ENCODE measurements at places on chromosomes 12 and 14.

GRCh38 chr14:57493467-57494181, at the start of gene CCDC198:
CCDC198 (minus strand) TSS chr14:57493857; CDS start chr14:57493715, 142 bp downstream.
- no peak for DNase-seq

DNA sequence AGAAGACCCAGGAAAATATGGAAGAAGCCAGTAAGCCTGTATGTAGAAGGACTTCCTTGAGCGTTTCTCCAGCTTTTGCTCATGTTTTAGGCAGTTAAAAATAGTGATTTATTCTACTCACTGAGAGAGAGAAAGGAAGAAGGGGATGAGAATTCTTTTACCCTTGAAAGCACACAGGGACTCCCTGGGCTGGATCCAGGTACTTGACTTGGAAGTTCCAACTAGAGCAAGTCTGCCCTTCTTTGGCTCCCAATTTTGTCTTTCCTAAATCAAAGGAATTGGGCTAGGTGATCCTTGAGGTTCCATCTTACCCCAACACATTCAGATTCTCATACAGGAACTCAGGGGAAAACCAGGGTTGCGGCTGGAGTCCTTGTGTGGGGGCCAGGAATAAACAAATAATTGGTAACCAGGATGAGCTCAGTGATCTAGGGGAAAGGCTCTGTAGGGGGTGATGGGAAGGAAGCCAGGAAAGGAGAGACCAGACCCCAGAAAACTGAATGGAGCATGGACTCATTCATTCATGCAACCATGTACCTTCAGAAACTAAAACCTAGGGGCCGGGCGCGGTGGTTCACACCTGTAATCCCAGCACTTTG, 11.5 kb upstream of the ITGA5 start:
- DNase-seq: no peak

DNA sequence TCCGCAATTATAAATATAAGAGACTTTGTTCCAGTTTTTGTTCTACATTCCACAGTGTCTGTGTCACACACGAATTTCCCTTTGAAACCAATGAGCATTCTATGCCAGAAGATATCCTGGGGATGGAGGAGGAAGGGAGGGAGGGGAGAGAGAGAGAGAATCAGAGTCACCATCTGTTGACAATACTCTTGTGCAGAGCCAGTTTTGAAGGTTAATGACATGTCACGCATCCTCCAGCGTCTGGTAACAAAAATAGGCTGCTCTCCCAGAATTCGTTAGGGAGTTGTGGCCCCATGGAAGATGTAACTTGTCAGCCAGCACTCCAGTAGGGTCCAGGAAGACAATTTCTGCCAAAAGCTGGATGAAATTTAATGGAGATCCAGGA, 213.5 kb upstream of the KRR1 start:
- no peak for DNase-seq

DNA sequence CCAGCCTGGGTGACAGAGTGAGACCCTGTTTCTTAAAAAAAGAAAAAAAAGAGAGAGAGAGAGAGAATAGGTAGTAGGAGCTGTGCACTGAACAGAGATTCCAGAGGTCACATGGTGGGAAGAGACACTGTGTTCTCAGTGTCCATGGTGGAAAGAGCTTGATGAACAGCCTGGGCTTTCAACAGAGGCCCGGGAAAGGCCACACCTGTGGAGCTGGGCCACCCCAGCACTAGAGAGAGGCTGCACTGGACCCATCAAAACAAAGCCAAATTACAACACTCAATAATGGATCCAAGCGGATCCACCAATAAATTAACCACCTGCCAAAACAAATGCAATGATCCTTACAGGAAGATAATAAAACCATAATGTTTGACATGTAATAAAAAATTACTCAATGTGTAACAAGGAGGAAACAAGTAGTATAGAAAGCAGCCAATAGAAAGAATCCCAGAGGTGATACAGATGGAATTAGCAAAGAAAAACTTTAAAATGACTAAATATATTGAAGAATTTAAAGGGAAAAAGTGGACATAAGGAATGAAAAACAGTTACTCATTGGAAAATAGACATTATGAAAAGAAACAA, 44.8 kb upstream of the BCL2L14 start:
- DNase-seq: no peak

- DNase-seq: no peak
These were observed 1.8 kb upstream of the GLIPR1L2 start for GRCh38 chr12:75389061-75389460.
